Left lobe of liver (tissue), 2 donors: ENCODE measurements at places on chromosomes 4 and X. TPM values are rescaled to one million over a fixed set of nuclear protein-coding genes. Genes with fewer than 3 reads are reported as not detected.

DNA sequence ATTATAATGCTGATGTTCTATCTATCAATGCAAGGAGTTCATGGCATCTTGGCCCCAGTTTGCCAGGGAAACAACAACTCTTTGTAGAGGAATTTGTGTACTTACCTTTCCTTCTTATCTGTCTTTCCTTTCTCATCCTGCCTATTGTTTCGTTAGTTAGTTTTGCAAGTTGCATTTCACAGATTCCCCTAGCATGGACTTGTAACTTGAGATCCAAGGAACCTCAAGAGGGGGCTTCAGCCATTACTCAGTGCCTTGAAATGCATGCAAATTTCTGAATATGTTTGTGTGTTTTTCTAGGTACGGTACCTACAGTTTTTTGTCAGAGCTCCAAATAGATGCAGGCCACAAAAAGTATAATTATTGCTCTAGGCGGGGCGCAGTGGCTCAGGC, 203.6 kb downstream of the LDB2 start:
- no peak for DNase-seq

- DNase-seq = no peak
These were observed 277.5 kb downstream of the IL15 start for GRCh38 chr4:141913928-141914327.

GRCh38 chrX:40389555-40389954, 191.2 kb upstream of the ATP6AP2 start:
- no peak for DNase-seq

DNA sequence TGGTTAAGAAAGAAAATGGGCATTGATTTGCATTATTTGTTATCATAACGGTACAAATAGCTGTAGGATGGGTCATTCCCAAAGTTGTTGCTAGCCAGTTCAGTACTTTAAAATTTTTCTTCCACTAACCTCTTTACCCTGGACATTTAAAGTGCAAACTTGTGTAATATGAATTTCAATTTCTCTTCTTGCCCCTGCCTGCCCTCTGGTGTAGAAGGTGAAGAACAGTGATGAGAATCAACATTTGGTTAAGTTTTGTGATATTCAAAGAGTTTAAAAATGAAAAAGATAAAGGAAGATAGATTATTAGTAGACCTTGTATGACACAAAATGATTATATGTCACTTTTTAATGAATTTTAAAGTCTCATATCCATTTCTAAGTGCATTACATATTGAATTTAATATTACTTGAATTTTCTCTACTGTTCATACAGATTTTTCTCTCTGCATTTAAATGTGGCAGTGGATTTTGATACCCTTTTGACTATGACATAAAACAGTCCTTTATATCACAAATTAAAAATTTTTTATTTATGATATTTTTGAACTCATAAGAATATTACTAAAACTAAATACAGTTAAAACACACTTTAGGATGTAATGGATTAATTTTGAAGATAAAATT, 337.7 kb downstream of the BMPR1B start:
- no peak for DNase-seq

GRCh38 chr4:76990288-76991080, 40.9 kb downstream of the SEPTIN11 start:
- DNase-seq = no peak

DNA sequence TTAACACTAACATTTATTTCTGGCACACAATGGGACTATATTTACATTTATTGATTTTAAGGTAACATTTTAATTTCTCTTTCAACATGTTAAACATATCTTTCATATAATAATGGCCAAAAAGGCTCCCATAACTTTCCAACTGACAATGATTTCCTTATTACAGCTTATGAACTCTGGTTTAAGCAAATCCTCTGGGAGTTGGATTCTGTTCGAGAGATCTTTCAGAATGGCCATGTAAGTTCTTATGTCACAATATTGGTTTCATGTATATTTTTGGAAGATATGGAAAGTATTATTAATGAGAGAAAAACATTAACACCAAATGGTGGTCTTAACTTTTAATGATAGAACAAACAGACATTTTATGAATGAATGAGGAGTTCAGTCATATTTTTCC, 4.1 kb downstream of the TDO2 start:
- DNase-seq = no peak

GRCh38 chr4:174749091-174749490, 80.0 kb downstream of the GLRA3 start:
- no peak for DNase-seq

- no peak for DNase-seq
These were observed 66.1 kb downstream of the KIT start for GRCh38 chr4:54723820-54724219.

- no peak for DNase-seq
These were observed 18.5 kb downstream of the TENM3 start for GRCh38 chr4:182261651-182262223.

- DNase-seq = peak; percentile 90
These were observed at the start of gene TBC1D14 for GRCh38 chr4:6909113-6909969. Gene TBC1D14, plus strand, starts transcription at chr4:6909826. Its CDS starts 13,564 bp downstream, at chr4:6923390.

DNA sequence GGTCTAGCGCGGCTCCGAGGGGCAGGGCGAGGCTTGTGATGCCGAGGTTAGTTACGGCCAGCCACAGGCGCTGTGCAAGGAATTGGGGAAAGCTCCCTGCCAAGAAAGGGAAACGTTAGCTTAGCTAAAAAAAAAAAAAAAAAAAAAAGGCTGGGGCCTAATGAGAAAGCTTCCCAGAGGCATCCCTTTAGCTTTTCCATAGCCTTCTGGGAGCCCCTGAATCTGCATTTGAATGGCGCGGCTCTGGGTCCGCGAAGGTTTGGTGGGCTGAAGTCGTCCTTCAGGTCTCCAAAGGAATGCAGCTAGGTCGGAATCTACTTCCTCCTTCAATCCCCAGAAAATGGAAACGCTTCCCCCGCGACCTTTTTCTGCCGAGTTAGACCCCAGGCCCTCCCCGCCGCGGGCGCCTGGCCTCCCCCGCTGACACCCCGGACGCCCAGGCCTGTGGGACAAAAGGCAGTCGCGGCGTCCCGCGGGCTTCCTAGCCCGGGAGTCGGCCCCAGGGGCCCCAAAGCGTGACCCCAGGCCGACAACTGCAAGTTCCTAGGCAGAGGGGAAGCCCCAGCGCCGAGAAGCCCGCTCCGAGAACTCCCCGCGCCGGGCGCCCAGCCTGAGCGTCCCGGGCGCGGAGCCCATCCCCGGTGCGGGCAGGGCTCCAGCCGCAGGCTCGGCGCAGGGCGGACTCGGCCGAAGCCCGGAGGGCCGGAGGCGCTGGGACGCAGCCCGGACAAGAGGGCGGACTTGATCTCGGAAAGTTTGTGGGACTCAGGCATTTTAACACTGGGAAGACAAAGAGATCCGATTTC, 605 bp upstream of the FAT1 start:
- peak; percentile 81 for DNase-seq

DNA sequence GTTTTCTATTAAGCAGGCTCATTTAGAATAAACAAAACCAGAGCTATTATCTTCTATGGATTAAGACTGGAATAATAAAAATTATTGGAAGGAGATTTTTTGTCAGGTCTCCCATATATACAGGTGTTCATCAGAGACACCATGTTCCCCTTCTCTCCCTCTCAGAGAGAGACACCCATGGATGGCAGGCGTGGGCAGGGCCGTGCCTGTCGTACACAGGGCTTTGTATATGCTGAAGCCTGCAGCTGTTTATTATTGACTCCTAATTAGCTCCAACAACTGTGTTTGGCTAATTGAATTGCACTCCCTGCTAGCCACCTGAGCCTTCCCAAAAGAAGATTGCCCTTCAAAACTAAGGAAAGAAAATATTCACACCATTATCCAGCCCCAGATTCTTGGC, 81.6 kb downstream of the GK start:
- DNase-seq = no peak

GRCh38 chr4:169398316-169398715, 127.6 kb upstream of the SH3RF1 start:
- DNase-seq = no peak

GRCh38 chr4:176575141-176575730, 217.5 kb downstream of the VEGFC start:
- DNase-seq = no peak

DNA sequence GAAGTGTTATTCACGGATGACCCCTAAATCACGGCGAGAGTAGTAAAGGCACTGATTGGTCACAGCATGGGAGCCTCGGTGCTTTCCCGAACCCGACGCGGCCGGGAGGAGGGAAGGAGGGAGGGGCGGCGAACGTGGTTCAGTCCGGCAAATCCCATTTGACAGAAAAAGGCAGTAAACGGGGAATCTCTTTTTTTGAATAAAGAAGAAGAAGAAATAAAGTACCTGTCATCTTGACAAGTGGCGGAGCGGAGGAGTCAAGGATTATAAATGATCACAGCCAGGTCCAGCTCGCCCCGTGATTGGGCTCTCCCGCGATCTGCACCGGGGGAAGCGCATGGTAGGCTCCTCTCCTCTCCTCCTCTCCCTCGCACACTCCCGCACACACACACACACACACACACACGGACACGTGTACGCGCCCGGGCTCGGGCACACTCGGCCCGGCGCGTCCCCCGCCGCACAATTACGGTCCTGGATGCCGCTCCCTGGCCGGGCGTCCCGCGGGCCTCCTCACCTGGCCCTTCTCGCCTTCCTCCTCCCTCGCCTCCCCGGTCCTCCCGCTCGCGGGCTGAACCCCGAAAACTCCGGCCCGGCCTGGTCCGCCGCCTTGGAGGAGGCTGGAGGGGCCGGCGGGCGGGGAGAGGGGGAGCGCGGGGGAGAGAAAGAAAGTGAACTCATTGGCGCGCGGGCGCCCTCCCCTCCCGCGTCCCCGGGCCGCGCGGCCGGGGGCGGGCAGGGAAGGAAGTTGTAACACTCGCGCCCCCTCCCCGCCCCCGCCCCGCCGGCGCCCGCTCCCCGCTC, 99.2 kb upstream of the TENM3 start:
- DNase-seq = no peak

- DNase-seq = no peak
These were observed 67.9 kb upstream of the TBL1X start for GRCh38 chrX:9396930-9397329.

DNA sequence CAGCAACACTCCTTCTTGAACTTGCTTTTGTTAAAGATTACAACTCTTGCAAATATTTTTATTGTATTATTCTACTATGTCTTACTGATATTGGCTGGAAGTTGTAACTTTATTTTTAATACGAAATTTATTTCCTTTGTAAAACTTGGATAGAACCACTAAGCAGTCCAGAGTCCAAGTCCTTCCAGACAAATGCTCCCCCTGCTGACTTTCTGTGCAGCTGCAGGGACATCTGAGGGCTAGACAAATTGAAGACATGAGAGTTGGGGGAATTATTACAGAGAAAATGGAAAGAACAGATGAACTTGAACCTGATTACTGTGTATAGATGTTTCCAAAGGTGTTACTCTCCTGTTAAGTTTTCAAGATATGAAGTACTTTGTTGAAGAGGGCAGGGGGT, 238.8 kb downstream of the GRIA3 start:
- DNase-seq = peak; percentile 33

- DNase-seq = no peak
These were observed 489.1 kb upstream of the INTU start for GRCh38 chr4:127143460-127144195.

GRCh38 chr4:125961626-125962025, 646.9 kb downstream of the FAT4 start:
- DNase-seq = no peak

GRCh38 chr4:74039315-74039763, 850 bp upstream of the CXCL3 start:
- no peak for DNase-seq

DNA sequence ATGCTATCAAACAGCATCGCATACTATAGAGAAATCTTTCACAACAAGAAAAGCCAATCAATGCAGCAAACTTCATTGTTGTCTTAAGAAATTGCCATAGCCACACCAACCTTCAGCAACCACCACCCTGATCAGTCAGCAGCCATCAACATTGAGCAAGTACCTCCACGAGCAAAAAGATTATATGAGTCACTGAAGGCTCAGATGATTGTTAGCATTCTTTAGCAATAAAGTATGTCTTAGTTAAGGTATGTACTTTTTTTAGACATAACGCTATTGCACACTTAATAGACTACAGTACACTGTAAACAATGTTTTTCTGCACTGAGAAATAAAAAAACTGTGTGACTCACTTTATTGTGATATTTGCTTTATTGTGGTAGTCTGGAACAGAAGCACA, 37.8 kb upstream of the FUNDC1 start:
- DNase-seq = no peak

- no peak for DNase-seq
These were observed 272.1 kb upstream of the AGTR2 start for GRCh38 chrX:115898382-115899001.

DNA sequence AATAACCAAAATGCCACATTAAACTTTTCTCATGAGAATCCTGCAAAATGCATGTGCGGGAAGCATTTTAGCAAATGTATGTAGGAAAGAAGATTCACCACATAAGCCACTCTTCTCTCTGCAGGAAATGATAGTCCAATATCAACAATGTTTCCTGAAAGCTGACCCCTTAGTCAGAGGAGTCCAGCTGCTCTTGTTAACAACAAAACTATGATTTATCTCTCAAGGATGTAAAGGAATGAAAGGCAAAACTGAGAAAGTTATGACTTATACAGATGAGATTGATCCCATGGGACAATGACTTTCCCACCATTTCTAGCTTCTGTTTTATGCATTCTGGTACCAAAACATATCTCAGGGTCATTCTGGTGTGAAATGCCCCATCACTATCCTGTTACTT, 125.0 kb upstream of the EDNRA start:
- DNase-seq = no peak

DNA sequence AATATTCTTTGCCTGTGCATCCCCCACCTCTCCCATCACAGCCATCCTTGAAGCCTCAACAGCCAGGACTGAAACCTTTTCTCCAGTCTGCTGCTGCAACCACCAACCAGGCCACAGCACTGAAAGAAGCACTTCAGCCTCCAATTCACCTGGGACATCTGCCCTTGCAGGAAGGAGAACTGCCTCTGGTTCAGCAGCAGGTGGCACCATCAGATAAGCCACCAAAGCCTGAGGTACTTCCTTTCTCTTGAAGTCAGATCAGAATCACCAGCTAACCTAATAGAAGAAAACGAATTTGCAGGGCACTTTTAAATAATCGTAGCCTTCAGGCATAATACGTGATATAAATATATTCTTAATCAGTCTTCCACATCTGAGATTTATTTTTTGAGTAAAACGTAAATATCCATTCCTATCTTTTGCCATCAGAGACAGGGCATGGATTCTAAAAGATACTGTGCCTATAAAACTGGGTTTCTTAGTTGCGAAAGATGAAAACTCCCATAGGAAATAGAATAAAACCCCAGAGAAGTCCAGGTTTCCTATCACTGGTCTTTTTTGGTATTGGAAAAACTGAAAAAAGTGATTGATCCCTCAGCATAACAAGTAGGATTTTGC, 9.5 kb downstream of the AMBN start:
- peak; percentile 50 for DNase-seq

Gene AKAP4
- not detected for total RNA-seq

Gene CCDC149
- 5.5 TPM for total RNA-seq

Gene CXorf51B
- not detected for total RNA-seq

Gene BTC
- total RNA-seq = 0.20 TPM

Gene NEXMIF
- total RNA-seq = 0.03 TPM

Gene GSX2
- total RNA-seq = not detected

Gene CITED1
- not detected for total RNA-seq

Gene ITGB1BP2
- 1.0 TPM for total RNA-seq

Gene DUX4
- not detected for total RNA-seq

Gene CFAP97
- total RNA-seq = 11.3 TPM

Gene IGFBP7
- total RNA-seq = 68.7 TPM

Gene MAGEA1
- total RNA-seq = not detected

Gene PAGE5
- total RNA-seq = 0.73 TPM

Gene EDNRA
- 2.0 TPM for total RNA-seq
